ENCODE measurements at places on chromosomes 2 and 18. TPM values are rescaled to one million over a fixed set of nuclear protein-coding genes. Genes with fewer than 3 reads are reported as not detected.

DNA sequence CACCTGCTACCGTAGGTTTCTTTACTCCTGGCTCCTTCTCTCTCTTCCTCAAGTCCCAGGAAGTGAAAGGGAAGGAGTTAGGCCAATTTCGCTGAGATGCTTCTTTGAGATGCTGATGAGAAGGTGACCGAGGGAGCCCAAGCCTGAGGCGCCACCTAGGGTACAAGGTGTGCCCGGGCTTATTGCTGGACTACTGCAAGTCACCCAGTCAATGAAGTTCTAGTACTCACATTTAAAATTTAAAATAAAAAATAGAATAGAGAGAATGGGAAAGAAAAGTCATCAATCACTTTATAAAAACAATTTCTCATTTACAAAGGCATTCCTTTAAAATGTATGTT lies 45.3 kb downstream of the ACAA2 start:
- DNase-seq: peak; percentile 64
- H3K36me3 ChIP-seq: no peaks in the 10 kb centered on the region
- H3K4me1 ChIP-seq: no peaks in the 10 kb centered on the region
- H3K27ac ChIP-seq: no peak overlapping the region
- H3K27me3 ChIP-seq: no peaks in the 10 kb centered on the region
- no peak overlapping the region for H3K4me3 ChIP-seq

DNA sequence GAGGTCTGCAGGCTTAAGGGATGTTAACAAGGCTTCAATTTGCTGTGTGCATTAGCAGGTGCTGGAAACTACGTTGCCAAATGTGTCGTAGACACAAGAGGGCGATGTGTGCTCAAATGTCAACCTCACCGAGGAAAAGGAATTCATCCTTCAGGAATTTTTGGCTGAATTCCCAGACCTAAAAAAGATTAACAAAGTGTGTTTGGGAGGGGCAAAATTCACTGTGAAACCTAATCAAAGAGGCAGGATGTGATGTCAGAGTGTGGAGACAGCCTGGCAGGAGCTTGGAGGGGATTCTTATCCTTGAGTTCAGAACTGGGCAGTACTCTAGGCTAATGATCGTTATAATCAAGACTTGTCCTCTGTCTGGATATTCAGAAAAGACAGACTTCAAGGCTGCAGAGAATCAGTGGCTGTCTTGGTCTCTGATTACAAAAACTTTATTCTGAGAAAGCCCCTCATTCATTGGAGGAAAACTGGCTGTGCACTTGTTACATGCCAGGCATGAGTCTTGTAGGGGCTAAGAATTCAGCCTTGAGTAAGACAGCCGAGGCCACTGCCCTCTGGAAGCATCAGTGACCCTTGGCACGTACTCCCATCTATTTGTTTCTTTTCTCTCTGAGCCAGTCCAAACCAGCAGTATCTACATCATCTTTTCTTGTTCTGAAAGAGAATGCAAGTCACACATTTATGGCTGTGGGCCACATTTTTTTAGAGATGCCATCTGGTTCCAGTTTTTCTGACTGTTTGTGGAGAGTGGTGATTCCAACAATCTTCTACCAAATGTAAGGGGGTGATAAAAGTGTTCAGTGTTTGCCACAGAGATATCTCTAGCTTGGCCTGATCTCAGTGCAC lies 18.7 kb upstream of the SCYGR1 start:
- H3K4me3 ChIP-seq: no peak overlapping the region
- peaks cover 30% of the 10 kb centered on the region for H3K4me1 ChIP-seq
- DNase-seq: peak; percentile 99
- H3K27me3 ChIP-seq: no peaks in the 10 kb centered on the region

GRCh38 chr2:241877989-241878970 lies 8.8 kb downstream of the RTP5 start:
- H3K4me3 ChIP-seq: no peak overlapping the region
- H3K4me1 ChIP-seq: peaks cover 19% of the 10 kb centered on the region
- no peaks in the 10 kb centered on the region for H3K36me3 ChIP-seq

DNA sequence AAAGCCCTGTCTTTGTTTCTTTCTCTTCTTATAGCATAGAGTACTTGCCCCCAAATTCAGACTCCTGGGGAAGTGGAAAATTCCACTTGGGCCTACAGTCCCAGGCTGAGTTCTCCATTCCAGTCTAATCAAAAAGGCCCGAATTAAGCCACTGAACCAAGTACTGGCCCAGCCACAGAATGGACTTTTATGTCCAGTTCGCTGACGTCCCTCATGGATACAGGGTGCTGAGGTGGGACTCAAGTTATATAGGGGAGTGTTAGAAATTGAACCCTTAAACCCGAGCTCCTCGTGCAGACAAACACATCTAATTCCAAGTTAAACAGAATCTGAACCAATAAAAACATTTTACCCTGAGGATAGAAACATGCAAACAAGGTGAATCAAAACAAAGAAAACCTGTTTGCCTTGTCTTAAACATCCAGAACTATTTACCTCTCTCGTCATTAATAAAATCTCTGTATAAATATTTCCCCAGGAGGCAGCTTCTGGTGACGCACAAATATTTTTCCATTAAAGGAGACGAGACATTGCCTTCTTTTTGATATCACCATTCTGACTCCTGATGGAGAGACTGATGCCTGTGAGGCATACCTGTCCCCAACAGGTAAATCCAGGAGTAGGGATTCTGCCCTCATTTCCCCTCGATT lies 136.8 kb upstream of the ARL4C start:
- H3K4me1 ChIP-seq: no peaks in the 10 kb centered on the region
- no peaks in the 10 kb centered on the region for H3K27me3 ChIP-seq
- no peak overlapping the region for H3K4me3 ChIP-seq

GRCh38 chr18:1267021-1267420 lies 362.4 kb downstream of the ADCYAP1 start:
- no peak overlapping the region for H3K4me3 ChIP-seq
- H3K4me1 ChIP-seq: no peaks in the 10 kb centered on the region

GRCh38 chr2:234494361-234495250 lies 2.3 kb downstream of the ARL4C start:
- H3K36me3 ChIP-seq: no peaks in the 10 kb centered on the region
- H3K4me1 ChIP-seq: no peaks in the 10 kb centered on the region
- H3K27me3 ChIP-seq: no peaks in the 10 kb centered on the region

- no peaks in the 10 kb centered on the region for H3K4me1 ChIP-seq
- DNase-seq: no peak
- no peak overlapping the region for H3K4me3 ChIP-seq
- H3K27me3 ChIP-seq: peaks cover under 1% of the 10 kb centered on the region
- no peaks in the 10 kb centered on the region for H3K36me3 ChIP-seq
- no peak overlapping the region for H3K27ac ChIP-seq
Observed at GRCh38 chr2:181662287-181662686, 5.4 kb upstream of the CERKL start.

DNA sequence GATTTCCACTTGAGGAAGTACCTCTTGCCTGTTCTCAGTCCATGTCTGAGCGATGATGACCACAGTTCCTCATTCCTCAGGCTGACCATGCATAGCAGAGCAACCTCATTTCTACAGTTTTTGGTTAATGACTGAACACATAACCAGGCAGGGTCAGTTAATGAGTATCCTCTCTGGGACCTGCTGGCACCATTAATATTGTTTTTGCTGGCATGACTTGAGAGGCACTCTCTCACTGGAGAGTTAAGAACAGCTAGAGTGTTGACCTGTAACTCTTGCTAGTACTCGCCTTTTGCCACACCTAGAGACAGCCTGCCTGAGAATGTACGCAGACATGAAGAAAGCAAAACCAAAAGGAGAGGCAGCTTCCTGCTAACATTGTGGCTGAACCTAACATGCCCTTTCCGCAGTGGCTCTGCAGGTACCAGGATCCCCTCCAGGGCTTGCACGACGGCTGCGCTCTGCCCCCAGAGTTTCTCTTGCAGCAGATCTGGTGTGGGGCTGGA lies 23.9 kb downstream of the PECR start:
- H3K27me3 ChIP-seq: no peaks in the 10 kb centered on the region
- H3K4me1 ChIP-seq: no peaks in the 10 kb centered on the region
- no peak for DNase-seq
- no peak overlapping the region for H3K27ac ChIP-seq
- H3K4me3 ChIP-seq: no peak overlapping the region
- H3K36me3 ChIP-seq: peaks cover 9% of the 10 kb centered on the region

DNA sequence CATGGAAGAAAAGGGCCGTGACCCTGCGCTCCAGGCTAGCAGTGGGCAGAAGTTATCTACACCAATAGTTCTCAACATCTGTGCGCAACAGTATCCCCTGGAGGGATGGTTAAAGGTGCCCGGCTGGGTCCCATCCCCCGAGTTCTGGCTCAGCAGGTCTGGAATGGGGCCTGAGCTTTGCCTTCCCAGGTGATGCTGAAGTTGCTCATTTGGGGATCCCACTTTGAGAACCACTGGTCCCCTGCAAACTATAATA lies 31.1 kb downstream of the DNMT3A start:
- H3K27ac ChIP-seq: no peak overlapping the region
- H3K36me3 ChIP-seq: peaks cover 12% of the 10 kb centered on the region
- H3K4me3 ChIP-seq: no peak overlapping the region
- H3K27me3 ChIP-seq: no peaks in the 10 kb centered on the region
- H3K4me1 ChIP-seq: peaks cover 60% of the 10 kb centered on the region
- no peak for DNase-seq

GRCh38 chr2:12605936-12606335 lies 110.8 kb upstream of the TRIB2 start:
- peak; percentile 9 for DNase-seq
- H3K4me3 ChIP-seq: no peak overlapping the region
- no peaks in the 10 kb centered on the region for H3K27me3 ChIP-seq
- H3K4me1 ChIP-seq: peaks cover 23% of the 10 kb centered on the region
- H3K36me3 ChIP-seq: no peaks in the 10 kb centered on the region

GRCh38 chr18:36294031-36294430 lies 3.5 kb upstream of the FHOD3 start:
- DNase-seq: no peak
- H3K4me3 ChIP-seq: no peak overlapping the region
- peaks cover 61% of the 10 kb centered on the region for H3K27me3 ChIP-seq
- no peak overlapping the region for H3K27ac ChIP-seq
- H3K4me1 ChIP-seq: peaks cover 5% of the 10 kb centered on the region

DNA sequence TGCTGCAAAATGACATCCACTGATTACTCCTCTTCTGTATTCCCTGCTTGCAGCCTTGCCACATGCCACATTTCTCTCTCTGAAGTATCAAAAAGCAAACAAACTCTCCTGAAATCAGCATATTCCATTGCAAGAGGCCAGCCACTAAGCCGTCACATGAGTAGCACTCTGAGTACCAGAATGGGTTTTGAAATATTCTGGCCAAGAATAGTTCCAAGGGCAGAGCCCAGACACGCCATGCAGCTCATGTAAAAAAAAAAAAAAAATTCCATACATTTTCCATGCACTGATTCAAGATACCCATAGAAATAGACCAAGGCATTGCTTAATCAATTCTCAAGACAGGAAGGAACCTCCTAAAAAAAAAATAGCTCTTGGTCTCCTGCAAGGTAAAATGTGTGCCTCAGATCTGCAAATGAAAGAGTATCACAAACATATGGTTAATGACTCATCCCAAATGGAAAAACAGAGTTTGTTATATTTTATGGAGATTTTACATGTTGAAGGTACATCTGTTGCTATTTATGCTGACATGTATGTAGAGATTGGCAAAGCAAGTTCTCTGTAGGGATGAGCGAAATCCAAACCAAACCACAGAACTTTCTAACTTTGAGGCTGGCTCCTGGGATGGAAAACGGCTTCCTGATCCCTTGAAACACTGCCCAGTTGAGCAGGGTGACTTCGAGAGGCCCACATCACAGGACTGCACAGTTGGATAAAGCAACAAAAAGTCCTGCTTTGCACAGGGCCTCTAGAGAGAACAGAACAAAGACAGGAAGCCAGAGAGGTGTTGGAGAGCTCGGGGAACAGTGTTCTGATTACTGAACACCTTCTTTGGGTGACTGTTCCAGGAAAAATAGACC lies 346.2 kb downstream of the ZNF521 start:
- H3K27me3 ChIP-seq: no peaks in the 10 kb centered on the region
- no peaks in the 10 kb centered on the region for H3K36me3 ChIP-seq
- H3K4me1 ChIP-seq: no peaks in the 10 kb centered on the region
- no peak overlapping the region for H3K27ac ChIP-seq

GRCh38 chr2:26733413-26733812 lies 30.7 kb upstream of the SLC35F6 start:
- no peak for DNase-seq
- H3K27ac ChIP-seq: no peak overlapping the region
- no peaks in the 10 kb centered on the region for H3K36me3 ChIP-seq
- H3K4me1 ChIP-seq: no peaks in the 10 kb centered on the region
- no peak overlapping the region for H3K4me3 ChIP-seq
- H3K27me3 ChIP-seq: no peaks in the 10 kb centered on the region

- H3K27me3 ChIP-seq: no peaks in the 10 kb centered on the region
- H3K4me1 ChIP-seq: no peaks in the 10 kb centered on the region
- no peak for DNase-seq
- no peak overlapping the region for H3K4me3 ChIP-seq
- peaks cover 75% of the 10 kb centered on the region for H3K36me3 ChIP-seq
Observed at GRCh38 chr2:96344011-96344410, 8.4 kb downstream of the NCAPH start.

GRCh38 chr2:54691445-54692135 lies 31.9 kb upstream of the EML6 start:
- no peaks in the 10 kb centered on the region for H3K36me3 ChIP-seq
- no peak overlapping the region for H3K27ac ChIP-seq
- no peaks in the 10 kb centered on the region for H3K27me3 ChIP-seq
- no peak overlapping the region for H3K4me3 ChIP-seq
- H3K4me1 ChIP-seq: no peaks in the 10 kb centered on the region

DNA sequence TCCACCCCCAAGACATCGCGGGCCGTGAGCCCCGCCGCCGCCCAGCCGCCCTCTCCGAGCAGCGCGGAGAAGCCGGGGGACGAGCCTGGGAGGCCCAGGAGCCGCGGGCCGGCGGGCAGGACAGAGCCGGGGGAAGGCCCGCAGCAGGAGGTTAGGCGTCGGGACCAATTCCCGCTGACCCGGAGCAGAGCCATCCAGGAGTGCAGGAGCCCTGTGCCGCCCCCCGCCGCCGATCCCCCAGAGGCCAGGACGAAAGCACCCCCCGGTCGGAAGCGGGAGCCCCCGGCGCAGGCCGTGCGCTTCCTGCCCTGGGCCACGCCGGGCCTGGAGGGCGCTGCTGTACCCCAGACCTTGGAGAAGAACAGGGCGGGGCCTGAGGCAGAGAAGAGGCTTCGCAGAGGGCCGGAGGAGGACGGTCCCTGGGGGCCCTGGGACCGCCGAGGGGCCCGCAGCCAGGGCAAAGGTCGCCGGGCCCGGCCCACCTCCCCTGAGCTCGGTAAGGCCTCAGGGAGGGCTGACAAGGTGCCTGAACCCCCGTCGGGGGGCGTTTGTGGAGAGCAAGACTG lies 14.2 kb downstream of the SPEG start:
- no peaks in the 10 kb centered on the region for H3K36me3 ChIP-seq
- H3K27ac ChIP-seq: no peak overlapping the region
- peaks cover 10% of the 10 kb centered on the region for H3K4me1 ChIP-seq
- H3K4me3 ChIP-seq: no peak overlapping the region
- H3K27me3 ChIP-seq: no peaks in the 10 kb centered on the region

LHCGR gene
- total RNA-seq: not detected

ALK gene
- 14.7 TPM for total RNA-seq

STON1 gene
- 1.9 TPM for total RNA-seq

NYAP2 gene
- not detected for total RNA-seq

FAHD2A gene
- 34.4 TPM for total RNA-seq

REG3G gene
- not detected for total RNA-seq
